ENCODE measurements at places on chromosomes 13 and 19. TPM values are rescaled to one million over a fixed set of nuclear protein-coding genes. Genes with fewer than 3 reads are reported as not detected.

DNA sequence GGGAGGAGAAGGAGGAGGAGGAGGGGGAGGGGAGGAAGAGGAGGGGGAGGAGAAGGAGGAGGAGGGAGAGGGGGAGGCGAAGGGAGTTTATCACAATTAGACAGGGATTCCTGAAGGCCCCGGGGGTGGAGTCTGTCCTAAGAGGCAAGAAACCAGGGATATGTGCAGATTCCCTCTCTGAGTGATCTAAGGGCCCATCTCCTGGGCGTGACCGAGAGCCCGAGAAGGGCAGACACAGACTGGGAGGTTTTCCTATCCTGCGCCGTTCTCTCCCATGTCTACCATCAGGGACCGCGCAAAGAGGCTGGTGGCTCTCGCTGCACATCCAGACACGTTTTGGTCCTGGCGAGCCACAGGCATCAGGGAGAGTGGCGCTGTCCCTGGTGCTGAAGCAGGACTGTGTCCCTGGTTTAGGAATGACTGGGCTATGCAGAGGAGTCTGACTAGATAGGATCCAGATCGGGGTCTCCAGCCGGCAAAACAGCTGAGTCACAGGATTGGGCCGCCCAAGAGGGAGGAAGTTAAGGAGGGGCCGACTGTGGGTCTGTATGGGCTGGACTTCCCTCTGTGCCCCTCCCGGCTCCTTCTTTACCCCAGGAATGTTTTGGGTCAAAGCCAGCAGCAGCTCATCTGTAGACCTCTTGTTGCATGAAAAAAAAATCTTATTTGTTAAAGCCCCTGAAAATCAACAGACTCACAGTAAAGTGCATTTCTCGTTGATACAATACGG, 17.9 kb upstream of the ZNF175 start:
- peak; percentile 71 for DNase-seq

The ZNF418 gene
- polyA plus RNA-seq, result 1.7 TPM

DNA sequence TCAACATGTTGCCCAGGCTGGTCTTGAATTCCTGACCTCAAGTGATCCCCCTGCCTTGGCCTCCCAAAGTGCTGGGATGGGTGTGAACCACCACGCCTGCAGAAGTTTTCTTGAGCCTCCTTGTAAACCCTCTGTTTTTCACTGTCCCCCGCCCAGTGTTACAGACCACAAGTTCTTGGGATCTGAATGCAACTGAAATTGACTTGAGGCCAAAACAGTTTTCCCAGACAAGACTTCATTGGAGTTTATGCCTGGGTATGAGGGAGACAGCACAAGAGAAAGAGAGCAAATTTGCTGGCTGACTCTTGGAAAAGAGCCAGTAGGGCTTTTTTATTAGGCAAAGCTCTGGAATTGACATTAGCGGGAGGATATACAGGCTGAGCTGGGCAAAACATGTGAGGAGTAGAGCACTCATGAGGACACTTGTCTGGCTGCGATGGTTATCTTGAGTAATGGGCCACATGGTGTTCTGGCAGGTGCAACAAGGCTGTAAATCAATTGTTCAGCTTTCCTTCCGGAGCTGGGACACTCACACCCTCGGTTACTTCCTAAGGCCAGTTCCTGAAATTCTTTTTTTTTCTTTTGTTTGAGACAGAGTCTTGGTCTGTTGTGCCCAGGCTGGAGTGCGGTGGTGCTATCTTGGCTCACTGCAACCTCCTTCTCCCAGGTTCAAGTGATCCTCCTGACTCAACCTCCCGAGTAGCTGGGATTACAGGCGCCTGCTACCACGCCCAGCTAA, 12.7 kb upstream of the HNRNPL start:
- DNase-seq, result peak; percentile 34

The HOOK2 gene
- polyA plus RNA-seq, result 11.3 TPM

The PSG2 gene
- polyA plus RNA-seq, result not detected

The ZNF415 gene
- 7.8 TPM for polyA plus RNA-seq

DNA sequence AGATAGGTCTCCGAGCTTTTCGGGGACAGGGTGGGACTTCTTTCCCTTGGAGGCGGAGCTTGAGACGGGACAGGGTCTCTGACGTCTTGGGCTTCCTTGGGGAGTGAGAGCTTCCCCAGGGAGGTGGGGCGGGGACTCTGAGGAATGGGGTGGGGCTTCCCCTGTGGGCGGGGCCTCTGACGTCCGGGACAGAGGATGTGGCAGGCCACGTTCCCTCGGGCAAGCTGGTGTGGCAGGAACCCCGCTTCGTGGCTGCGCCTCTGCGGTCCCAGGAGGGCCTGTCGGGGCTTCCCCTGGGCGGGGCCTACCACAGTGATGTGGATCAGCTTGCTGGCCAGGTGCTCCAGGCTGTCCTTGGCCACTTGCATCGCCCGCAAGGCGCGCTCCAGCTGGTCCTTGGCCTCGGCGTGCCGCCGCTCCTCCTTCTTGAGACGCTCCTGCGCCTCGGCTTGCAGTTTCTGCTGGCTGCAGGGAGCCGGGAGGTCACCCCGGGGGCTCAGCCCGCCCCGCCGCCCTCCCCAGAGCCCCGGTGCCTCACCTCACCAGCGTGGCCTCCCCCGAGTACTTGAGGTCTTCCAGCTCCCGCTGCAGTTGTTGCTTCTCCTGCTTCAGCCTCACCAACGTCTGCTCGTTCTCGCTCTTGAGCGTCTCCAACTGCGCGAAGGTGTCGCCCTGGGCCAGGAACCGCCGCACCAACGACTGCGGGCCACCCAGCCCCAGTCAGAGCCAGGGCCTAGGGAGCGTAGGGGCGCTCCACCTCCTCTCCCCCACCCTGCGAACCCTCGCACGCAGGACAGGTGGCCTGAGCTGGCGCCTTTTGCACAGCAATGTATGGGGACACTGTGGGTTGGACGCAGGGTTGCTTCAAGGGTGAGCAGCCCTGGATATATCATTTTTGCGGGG, 3.3 kb upstream of the RGL3 start:
- peak; percentile 86 for DNase-seq

DNA sequence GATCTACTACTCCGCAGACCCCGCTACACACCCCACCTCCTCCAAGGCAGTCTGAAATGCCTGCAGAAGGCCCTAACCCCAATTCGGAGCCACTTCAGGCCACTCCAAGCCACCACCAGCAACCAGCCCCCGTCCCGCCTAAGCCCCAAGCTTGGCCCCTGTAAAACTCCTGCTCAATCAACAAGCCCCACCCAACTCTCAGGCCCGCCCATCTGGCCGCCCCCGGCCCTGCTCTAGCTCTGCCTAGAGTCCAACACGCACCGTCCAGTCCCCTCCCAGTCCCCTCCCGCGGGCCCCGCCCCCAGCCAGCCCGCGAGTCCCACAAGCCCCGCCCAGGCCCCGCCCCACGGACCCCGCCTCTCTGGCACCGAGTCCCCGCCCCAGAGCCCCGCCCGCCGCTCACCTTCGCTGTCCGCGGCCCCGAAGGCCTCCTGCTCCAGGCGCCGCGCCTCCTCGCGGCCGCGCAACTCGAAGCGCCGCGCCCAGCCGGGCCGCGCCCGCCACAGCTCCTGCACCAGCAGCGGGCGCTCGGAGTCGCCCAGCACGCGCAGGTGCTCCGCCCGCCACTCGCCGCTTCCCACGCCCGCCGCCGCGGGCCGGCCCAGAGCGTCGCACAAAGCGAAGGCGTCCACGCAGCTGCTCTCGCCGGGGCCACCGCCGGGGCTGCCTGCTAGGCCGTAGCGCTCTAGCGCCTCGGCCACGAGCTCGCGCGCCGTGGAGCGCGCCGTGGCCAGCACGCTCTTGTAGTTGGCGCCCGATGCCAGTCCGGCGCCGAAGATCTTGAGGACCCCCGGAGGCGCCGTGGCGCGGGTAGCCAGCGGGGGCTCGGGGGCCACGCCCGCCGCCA, 1.6 kb downstream of the RASIP1 start:
- peak; percentile 96 for DNase-seq

The IFI30 gene
- polyA plus RNA-seq, result 1.4 TPM

- DNase-seq, result no peak
Observed at GRCh38 chr19:1593501-1593772, 772 bp upstream of the MBD3 start.

- no peak for DNase-seq
Observed at GRCh38 chr13:52160053-52160452, 656 bp upstream of the NEK3 start.

- DNase-seq, result no peak
Observed at GRCh38 chr13:107025991-107026390, 458.1 kb upstream of the ARGLU1 start.

- no peak for DNase-seq
Observed at GRCh38 chr13:24232474-24232873, 72.0 kb downstream of the SPATA13 start.

GRCh38 chr13:20425819-20426219, 99.8 kb downstream of the CRYL1 start:
- no peak for DNase-seq

- DNase-seq, result no peak
Observed at GRCh38 chr13:98252931-98253470, 75.9 kb upstream of the RNF113B start.

The CAMSAP3 gene
- polyA plus RNA-seq, result 0.04 TPM

The LRP3 gene
- polyA plus RNA-seq, result 15.9 TPM

DNA sequence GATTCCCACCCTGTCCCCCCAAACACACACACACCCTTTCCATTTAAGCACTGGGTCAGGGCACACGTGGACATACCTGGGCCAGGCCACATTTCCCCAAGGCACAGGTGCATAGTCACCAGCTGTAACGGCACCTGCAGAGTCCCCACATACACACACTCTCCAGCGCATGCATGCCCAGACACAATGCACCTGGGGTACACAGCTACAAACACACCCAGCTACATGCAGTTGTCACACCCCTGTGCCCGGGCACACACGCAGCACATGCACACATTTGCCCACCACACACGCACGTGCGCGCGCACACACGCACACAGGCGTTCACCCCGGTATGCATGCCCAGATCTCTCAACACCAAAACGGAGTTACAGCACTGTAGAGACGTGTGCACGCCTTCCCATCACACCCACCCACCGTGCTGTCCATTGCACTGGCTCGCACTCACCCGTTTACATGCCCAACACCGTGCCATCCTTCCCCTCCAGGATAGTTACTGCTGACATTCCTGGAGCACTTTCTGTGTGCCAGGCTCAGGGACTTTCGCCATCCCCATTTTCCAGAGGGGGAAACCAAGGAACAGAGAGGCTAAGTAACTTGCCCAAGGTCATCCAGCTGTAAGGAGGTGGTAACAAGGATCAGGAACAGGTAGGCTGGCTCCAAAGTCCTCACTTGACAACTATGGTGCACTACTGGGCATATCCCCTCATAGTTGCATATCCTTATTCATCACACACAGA, 749 bp upstream of the SHANK1 start:
- no peak for DNase-seq

DNA sequence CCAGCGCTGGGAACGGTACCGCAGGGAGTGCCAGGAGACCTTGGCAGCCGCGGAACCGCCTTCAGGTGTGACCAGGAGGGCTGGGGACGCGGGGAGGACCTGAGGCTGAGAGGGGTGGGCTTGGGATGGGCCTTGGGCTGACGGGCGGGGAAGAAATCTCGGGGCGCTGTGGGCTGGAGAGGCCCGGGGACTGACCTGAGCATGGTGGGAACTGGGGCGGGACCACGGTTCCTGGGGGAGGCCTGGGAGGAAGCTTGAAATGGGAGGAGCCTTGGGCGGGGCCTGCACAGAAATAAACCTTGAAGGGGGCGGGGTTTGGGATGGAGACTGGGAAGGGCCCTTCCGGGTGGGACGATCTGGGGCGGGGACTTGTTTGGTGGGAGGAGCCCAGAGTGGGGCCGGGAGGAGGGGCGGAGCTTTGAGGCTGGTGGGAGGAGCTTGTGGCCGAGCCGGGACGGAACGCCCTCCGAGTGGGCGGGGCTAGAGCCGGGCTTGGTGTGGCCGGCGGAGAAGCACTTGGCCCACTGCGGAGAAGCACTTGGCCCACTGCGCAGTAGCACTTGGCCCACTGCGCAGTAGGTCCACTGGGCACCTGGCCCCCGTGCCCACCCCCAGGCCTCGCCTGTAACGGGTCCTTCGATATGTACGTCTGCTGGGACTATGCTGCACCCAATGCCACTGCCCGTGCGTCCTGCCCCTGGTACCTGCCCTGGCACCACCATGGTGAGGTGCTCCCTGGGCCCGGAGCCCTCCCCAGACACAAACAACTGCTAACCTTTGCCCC, 2.8 kb downstream of the GIPR start:
- DNase-seq, result peak; percentile 61

Data from psoas muscle (tissue), 8 donors.